Activated CD4-positive, alpha-beta memory T cell treated with anti-CD3 and anti-CD28 coated beads, Interleukin-2, amount 10 ng/mL, durations not matched to agents 7 days and 5 days (primary cell): ENCODE measurements at places on chromosomes 1 and 21. TPM values are rescaled to one million over a fixed set of nuclear protein-coding genes. Genes with fewer than 3 reads are reported as not detected.

GRCh38 chr1:109315288-109315687, 8.5 kb upstream of the MYBPHL start:
- DNase-seq = no peak

Gene SLAMF1
- 113 TPM for total RNA-seq

Gene CR2
- total RNA-seq = not detected

DNA sequence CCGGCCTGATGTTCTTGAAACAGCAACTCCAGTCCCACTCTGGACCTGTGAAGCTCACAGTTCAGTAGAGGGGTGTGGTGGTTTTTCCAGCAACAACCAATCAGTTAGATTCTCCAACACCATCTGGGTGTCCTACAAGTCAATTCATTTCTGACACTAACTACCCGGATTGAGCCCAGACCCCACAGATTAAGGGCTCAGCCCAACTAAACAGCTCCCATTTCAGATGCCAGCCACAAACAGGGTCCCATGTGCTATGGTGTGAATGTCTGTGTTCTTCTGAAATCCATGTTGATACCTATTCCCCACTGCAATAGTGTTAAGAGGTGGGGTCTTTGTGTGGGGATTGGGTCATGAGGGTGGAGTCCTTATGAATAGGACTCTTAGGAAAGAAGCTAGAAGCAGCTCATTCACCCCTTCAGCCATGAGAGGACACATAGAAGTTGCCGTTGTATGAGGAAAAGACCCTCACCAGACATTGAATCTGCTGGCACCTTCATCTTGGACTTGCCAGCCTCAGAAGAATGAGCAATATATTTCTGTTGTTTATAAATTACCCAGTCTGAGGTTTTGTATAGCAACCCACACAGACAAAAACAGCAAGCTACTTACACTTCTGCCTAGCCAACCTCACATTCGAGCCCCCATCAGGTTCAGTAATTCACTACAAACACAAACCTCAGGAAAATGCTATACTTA, 53.6 kb downstream of the IRF2BP2 start:
- DNase-seq = no peak

Gene EXTL1
- total RNA-seq = not detected

DNA sequence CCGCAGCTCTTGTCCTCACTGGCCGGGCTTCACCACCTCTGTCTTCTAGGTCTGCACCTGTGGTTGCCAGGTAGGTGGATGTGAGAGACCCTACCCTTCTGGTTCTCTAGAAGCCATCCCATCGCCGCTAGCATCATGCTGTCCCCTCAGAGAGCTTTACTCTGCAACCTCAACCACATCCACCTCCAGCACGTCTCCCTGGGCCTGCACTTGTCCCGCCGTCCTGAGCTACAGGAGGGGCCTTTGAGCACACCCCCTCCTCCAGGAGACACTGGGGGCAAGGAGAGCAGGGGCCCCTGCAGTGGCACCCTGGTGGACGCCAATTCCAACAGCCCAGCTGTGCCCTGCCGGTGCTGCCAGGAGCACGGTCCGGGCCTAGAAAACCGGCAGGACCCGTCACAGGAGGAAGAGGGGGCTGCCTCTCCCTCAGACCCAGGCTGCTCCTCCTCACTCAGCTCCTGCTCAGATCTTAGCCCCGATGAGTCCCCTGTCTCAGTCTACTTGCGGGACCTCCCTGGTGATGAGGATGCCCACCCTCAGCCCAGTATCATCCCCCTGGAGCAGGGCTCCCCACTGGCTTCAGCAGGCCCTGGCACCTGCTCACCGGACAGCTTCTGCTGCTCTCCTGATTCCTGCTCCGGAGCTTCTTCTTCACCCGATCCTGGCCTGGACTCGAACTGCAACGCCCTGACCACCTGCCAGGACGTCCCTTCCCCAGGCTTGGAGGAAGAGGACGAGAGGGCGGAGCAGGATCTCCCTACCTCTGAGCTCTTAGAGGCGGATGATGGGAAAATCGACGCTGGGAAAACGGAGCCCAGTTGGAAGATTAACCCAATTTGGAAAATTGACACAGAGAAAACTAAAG, 1.2 kb downstream of the RUSC1 start:
- DNase-seq = no peak

DNA sequence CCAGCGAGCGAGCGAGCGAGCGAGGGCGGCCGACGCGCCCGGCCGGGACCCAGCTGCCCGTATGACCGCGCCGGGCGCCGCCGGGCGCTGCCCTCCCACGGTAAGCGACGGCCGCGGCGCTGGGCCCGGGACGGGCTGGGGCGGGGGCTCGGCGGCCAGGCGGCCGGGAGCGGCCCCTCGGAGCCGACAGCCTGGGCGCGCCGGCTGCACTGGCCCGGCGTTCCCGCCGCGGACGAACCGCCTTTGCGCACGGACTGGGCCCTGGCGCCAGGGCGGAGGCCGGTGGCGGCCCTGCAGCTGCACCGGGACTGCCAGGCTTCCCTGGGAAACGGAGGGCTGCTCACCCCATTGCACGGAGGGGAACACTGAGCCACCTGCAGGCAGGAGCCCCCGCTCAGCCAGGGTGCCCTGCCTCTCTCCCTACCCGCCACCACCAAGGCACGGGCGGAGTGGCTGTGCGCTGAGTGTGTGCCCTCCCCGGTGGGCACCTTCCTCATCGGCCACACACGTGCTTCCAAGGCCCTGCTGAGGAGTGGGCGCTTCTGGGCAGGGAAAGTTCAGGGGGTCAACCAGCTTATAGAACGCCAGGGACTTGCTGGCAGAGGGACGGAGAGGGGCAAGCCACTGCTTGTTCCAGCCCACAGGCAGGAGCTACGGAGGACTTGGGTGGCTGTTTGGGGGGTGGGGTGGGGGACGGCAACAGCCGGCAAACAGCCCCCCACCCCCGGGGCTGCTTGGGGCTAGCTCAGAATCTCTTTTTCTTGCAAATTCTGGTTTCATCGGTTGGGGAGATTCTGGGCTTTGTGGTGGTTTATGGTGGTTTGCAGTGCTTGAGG, 532 bp downstream of the CSF1 start:
- peak; percentile 33 for DNase-seq
